Esophagus squamous epithelium (tissue), 5 donors: ENCODE measurements at places on chromosomes 5 and 9.

GRCh38 chr5:103582364-103582763 lies 19.8 kb upstream of the NUDT12 start:
- no peak for DNase-seq

GRCh38 chr5:115571441-115571878 lies 26.9 kb upstream of the FEM1C start:
- no peak for DNase-seq

GRCh38 chr9:89621676-89622075 lies 16.9 kb downstream of the GADD45G start:
- no peak for DNase-seq

- DNase-seq = no peak
Observed at GRCh38 chr9:79928661-79929223, 357.0 kb downstream of the TLE4 start.

- no peak for DNase-seq
Observed at GRCh38 chr5:373710-374602, 52.4 kb downstream of the AHRR start.

DNA sequence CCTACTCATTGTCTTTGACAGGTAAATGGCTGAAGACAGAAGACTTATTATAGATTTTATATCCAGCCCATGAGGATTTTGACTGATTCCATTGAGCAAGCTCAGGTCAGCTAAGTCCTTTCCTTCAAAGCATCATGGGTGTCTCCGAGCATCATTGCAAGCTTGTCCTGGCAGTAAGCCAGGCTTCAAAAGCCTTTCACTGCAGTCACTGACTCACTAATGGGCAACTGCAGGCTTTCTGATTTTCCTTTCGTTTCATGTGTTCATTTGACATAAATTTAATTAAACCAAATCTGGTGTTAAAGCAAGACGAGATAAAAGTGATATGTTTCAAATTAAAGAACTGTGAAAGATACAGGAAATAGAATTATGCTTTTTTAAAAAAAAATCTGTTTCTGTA lies 426.2 kb downstream of the ANXA1 start:
- no peak for DNase-seq

GRCh38 chr9:16398691-16399090 lies 471.8 kb downstream of the BNC2 start:
- no peak for DNase-seq

DNA sequence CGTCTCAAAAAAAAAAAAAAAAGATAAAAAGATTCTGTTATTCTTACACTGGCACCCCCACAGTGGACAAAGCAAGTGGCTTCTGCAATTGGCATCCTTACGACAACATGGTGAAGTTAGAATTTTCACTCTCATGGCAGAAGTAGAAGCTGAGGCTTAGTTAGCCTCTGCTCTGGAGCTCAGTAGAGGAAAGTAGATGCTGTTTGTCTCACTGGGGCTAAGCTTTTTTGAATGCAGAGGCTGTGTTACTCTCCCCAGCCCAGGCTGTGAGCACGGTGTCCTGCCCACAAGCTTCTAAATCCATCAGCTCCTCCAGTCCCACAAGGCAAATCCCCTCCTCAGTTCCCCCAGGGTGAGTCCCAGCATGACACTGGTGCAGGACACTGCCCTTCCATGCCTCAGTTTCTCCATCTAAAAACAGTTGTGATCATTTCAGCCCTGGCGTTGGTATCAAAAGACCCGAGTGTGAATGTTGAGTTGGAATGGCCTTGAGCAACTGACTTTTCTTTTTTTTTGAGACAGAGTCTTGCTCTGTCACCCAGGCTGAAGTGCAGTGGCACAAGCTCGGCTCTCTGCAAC lies 22.6 kb upstream of the PHF19 start:
- no peak for DNase-seq

DNA sequence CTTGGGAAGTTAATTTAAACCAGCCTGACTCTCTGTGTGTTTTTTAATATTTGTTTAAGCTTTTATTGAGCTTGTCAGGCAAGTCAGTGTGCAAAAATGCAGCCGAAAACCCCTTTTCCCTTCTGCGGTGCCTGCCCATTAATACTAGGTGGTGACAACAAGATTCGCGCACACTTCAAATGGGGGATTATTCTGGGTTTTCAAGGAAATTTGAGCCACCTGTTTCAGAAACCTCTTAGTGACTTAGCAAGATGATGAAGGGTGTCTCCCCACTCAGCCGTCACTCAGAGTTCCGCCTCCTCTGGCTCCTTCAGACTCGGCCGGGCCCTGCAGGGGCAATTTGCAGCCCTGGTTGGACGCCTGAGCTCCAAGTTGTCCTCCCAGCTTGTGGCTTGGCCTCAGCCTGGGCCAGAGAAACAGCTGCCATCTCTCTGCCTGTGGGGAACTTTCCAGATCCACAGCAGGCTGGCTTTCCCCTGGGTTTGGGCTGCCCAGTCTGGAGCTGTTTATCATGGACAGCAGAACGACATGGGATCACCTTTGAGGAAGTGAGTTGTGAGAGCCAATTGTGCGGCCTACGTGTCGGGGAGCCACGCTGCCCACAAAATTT lies 75.9 kb downstream of the SPRY4 start:
- no peak for DNase-seq

- no peak for DNase-seq
Observed at GRCh38 chr5:132023258-132024116, 12.0 kb upstream of the ACSL6 start.

- no peak for DNase-seq
Observed at GRCh38 chr5:143714629-143715028, 97.3 kb upstream of the HMHB1 start.

DNA sequence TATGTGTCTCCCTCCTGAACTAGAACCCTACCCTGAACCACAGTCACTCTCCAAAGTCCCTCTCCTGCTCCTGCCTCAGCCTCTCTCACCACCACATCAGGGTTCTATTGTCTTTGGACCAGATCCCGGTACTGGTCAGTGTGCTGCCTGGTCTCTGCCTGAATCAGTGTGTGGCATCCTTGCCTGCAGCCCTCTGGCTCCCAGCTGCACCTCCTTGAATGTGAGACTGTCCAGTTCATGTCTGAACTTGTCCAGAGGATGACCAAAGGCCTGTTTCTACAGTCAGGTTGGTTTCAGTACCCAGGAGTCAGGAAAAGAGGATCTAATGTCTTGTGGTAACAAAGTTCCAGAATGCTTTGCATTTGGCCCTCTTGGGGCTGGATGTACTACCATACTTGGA lies 76.8 kb upstream of the RANBP3L start:
- no peak for DNase-seq

GRCh38 chr5:141692533-141692888 lies 10.5 kb upstream of the ARAP3 start:
- DNase-seq = no peak

GRCh38 chr9:87599901-87600610 lies 102.4 kb downstream of the DAPK1 start:
- no peak for DNase-seq

- DNase-seq = no peak
Observed at GRCh38 chr5:175508896-175509295, 30.5 kb downstream of the SFXN1 start.

GRCh38 chr5:172302047-172302710 lies 18.6 kb upstream of the UBTD2 start:
- DNase-seq = no peak

GRCh38 chr9:112094948-112095681 lies 80.0 kb downstream of the SUSD1 start:
- no peak for DNase-seq

GRCh38 chr5:42985129-42986037 lies 54.7 kb downstream of the ANXA2R start:
- DNase-seq = no peak

DNA sequence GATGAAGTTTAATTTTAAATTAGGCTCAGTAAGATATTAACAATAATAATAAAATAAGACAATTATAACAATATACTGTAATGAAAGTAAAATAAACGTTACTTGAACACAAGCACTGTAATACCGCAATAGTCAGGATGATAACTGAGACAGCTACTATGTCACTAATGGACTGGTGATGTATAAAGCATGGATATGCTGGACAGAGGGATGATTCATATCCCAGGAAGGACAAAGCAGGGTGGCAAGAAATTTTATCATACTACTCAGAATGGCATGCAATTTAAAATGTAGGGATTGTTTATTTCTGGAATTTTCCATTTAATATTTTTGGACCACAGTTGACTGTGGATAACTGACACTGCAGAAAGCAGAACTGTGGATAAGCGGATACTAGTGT lies 196.9 kb downstream of the VPS13A start:
- DNase-seq = no peak

- no peak for DNase-seq
Observed at GRCh38 chr5:115342590-115343377, 46.3 kb upstream of the CCDC112 start.

- DNase-seq = no peak
Observed at GRCh38 chr5:152532714-152533113, 127.6 kb upstream of the NMUR2 start.

- DNase-seq = no peak
Observed at GRCh38 chr9:110545705-110546104, 33.8 kb downstream of the SVEP1 start.

- DNase-seq = no peak
Observed at GRCh38 chr9:17082343-17083064, 52.3 kb upstream of the CNTLN start.

DNA sequence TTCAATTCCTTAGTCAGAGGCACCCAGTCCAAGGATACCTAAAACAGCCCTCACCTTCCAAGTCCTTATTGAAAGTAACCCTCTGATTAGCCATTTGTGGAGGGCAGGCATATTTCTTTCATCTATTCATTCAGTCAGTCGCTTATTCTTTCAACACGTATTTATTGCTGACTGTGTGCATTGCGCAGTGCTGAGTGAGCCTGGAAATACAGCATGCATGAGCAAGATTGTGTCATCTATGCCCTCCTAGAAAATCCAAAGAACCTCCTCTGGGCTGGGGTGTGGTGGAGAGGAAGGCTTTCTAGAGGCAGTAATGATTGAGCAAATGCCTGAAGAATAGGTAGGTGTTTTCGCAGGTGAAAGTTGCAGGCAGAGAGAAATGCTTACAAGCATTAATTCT lies 8.5 kb upstream of the FEM1C start:
- no peak for DNase-seq

DNA sequence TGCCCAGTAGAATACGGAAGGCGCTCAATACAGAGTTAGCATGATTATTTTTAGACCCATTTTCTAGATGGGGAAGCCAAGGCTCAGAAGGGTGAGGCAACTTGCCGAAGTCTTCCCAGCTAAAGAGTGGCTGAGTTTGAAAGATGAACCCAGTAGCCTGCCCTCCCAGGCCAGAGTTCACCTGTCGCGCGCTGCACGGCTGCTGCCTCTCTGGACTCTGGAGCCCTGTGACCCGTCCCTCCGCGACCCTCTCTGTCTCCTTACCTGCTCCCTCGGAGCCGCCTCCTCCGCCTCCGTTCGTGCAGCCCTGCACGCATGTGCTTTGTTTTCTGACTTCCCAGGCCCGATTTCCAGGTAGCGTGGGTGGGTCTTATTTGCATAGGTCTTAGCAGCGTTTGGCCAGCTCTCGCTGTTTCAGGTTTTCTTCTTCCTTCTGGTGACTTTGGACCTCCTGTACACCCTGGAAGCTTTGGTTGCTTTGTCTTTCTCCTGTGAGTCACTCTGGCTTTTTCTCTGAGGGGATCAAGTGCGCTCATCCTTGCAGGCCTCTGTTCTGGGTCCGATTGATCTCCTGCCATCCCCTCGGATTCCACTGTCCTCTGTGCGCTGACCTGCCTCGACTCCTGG lies at the start of gene RNF183:
Gene RNF183 (minus strand): TSS at position 585 of the 627 bp plus-strand sequence. CDS start 5,192 bp downstream, outside the sequence.
- no peak for DNase-seq

GRCh38 chr5:5330728-5331452 lies 91.6 kb upstream of the ICE1 start:
- no peak for DNase-seq

- no peak for DNase-seq
Observed at GRCh38 chr5:92652756-92653155, 928.3 kb downstream of the NR2F1-AS1 start.

GRCh38 chr5:61563401-61563800 lies 231.3 kb downstream of the ZSWIM6 start:
- DNase-seq = no peak

DNA sequence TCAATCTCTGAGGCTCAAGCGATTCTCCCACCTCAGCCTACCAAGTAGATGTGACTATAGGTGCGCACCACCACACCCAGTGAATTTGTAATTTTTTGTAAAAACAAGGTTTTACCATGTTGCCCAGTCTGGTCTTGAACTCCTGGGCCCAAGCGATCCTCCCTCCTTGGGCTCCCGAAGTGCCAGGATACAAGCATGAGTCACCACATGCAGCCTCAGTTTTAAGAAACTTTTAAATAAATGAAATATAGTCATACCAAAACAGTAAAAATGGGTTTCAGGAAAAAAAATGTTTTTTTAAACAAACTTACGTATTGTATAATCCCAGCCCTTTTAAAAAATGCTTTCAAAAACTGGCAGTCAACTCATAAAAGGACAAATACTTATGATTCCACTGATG lies 26.6 kb downstream of the FXN start:
- no peak for DNase-seq

DNA sequence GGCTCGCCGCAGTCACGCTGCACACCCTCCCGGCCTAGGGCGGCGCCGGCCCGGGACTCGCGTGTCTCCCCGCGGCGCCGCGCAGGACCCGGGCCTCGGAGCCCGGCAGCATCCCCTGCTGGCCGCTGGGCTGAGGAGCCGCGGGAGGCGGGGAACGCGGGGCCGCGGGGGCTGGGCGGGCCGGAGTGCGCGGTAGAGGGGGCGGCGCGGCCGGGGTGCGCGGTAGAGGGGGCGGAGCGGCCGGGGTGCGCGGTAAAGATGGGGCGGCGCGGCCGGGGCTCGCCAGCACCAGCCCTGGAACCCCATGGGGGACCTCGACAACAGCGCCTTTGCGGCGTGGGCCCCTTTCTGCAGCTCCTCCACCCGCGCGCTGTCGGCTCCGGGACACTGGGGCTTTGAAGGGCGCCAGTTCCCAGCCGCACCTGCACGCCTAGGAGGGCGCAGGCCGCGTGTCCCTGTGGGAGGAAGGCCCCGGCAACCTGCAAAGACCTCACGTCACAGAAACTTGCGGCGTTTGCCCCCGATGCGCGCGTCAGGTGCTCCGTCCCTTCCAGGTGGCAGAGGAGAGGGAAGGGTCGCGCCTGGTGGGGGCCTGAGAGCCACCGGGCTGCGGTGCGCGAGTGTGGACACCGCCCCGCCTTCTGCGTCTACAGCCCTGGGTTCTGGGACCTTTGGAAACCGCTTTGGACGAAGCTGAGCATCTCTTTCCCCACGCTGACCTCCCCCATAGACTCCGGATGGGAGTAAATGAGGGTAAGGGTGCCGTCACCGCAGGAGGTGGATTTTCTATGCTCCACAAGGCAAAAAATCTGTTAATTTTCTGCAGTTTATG lies 49.6 kb downstream of the NSUN2 start:
- no peak for DNase-seq
